ENCODE measurements at places on chromosomes 4 and X.

DNA sequence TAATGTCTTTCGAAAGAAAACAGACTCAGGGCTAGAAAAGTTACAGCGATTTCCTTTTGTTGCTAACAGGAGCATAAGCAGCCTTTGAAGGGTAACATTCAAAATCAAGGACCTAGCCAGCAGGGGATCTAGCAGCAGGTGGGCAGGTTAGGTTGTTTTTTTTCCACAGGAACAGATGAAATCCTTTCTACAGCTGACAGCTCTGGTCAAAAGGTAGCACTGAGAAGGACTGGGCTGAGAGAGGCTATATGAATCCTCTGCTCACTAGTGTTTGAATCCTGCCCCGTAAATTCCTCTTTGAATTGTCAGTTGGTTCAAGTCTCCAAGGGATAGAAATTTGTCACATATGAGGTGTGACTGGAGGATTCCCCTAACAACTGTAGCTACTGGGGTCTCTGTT, 188.2 kb downstream of the SH2D1A start:
- no peak for DNase-seq

DNA sequence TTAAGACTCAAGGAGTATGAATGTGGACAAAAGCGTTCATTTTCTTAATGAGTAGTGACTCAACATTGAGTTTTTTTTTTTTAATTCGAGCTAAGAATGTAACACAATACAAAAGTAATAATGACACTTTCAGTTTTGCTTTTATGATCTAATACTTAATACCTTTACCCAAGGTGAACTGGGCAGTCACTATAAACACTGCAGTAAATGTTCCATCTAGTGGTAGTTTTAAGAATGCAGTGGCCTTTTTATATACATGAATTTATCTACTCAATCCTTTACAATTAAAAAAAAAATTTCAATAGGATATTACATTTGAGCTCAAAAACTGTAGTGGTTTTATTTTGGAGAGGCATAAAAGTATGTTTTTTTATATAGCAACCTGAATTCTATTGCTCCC, 33.9 kb downstream of the PDK3 start:
- no peak for DNase-seq

- no peak for DNase-seq
These were observed 536.8 kb upstream of the CPEB2 start for GRCh38 chr4:14465507-14465906.

GRCh38 chr4:7820031-7820818, 119.4 kb downstream of the AFAP1 start:
- no peak for DNase-seq

- DNase-seq: no peak
These were observed 31.2 kb downstream of the PJA1 start for GRCh38 chrX:69133921-69134542.

- DNase-seq: no peak
These were observed 120.6 kb downstream of the ZNF827 start for GRCh38 chr4:145818011-145818410.

- DNase-seq: no peak
These were observed 33.6 kb downstream of the PTTG2 start for GRCh38 chr4:37993806-37994205.

- no peak for DNase-seq
These were observed 522.4 kb upstream of the IGFBP7 start for GRCh38 chr4:57632564-57632963.
